ENCODE measurements at places on chromosomes 16 and 17. TPM values are rescaled to one million over a fixed set of nuclear protein-coding genes. Genes with fewer than 3 reads are reported as not detected.

DNA sequence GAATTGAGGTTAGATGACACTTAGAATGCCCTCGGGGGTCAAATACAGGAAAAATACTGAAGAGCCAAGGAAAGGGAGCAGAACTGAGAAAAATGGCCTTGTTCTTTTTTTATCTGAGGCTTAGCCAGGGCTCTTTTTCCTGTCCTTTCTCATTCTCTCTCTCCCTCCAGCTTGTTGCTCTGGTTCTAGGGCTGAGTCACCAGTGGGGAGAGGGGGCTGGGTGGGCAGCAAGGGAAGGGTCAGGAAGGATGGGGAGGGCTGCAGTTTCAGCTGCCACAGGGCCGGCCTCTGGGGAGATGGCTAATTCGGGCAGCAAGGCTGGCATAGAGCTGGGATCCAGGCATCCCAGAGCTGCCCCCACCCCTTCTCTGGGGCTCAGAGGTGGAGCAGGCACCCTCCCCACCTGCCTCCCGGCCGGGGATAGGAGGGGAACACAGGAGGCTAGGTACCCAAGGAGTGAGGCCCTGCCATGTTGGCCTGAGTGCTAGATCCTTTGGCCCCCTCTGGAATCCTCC, 3.9 kb downstream of the ITGA3 start:
- DNase-seq, result no peak

- DNase-seq, result no peak
These were observed 278.8 kb upstream of the C16orf82 start for GRCh38 chr16:26787924-26788323.

- DNase-seq, result no peak
These were observed 335.3 kb downstream of the SNX29 start for GRCh38 chr16:12311877-12312276.

DNA sequence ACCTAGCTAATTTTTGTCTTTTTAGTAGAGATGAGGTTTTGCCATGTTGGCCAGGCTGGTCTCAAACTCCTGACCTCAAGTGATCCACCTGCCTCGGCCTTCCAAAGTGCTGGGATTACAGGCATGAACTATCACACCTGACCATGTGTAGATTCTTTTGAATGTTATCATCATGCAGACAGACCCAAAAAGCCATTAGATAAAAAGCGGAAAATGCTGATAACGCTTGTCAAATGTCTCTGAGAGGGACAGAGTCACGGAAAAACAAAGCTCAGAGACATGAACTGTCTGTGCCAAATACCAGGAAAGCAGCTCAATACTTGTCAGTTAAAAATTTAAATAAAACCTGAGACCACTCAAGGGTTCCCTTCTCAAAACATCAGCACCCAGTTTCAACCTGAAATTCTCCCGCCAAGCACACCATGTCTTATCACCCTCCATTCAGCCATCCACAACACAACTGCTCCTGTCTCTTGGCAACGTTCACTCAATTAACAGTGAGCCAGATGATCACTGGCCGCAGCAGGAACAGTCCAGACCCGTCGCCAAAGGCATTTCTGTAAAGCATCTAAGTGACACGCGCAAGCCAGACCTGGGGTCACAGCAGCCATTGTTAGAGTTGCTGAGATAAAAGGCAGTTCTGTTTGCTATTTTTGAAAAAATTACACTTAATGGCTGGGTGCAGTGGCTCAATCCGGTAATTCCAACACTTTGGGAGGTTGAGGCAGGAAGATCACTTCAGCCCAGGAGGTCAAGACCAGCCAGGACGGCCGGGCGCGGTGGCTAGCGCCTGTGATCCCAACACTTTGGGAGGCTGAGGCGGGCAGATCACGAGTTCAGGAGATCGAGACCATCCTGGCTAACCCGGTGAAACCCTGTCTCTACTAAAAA, 29.7 kb downstream of the FANCA start:
- no peak for DNase-seq

DNA sequence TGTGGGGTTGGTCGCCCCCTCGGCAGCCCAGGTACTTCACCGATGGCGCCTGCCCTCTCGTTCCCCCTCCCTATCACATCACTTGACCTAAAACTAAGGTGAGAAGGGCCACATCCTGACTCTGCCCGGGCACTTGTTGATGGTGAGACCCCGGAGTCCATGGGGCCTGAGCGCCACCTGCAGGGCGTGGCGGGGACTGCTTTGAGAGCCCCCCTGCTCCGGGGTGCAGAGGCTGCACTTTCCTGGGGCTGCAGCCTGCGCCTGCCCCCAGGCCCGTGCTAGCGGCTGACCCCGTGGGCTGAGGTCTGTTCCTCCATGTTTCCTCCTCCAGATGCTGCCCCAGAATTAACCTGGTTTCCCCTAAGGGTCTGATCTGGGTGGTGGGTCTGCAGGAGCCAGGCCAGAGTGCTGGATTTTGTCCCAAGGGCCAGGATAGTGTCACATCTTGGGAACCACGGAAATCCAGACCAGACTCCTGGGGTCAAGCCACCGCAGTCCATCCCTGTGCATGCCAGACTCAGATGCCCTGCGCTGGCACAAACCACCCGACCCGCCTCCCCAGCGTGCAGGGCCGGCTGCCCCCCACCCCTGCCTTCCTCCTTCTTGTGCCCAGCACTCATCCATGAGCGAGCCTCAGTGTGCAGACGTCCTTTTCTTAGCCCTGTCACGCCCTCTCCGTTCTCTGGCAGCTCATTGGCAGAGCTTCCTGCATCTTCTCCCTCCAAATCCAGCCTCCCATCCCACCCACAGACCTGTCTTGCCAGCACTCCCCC, 2.7 kb downstream of the NDUFAF8 start:
- peak; percentile 14 for DNase-seq

DNA sequence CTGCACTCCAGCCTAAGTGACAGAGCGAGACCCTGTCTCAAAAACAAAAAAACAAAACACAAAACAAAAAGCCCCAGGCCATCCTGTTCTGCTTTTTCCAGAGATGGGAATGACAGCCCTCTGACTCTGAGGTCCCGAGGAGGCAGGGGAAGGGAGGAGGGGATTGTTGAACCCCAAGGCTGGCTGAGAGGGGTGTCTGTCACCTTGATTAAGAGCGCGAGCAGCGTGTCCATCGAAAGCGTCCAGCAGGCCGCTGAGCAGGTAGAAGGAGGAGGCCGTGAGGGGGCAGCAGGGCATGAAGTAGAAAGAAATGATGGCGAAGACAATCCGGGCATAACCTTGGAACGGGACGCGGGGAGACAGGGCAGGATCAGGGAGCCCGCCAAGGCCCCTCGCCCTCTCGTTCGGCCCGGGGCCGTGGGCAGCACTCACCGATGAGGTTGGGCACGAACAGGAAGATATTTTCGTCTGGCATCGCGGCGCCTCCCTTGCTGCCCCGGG, 593 bp downstream of the CDIPT start:
- DNase-seq, result no peak

SLC16A5 gene
- 1.4 TPM for total RNA-seq

PLLP gene
- 1.2 TPM for total RNA-seq

TNFRSF13B gene
- not detected for total RNA-seq

Measured in occipital lobe (tissue), 3 donors.